ENCODE measurements at places on chromosomes 5 and 9.

DNA sequence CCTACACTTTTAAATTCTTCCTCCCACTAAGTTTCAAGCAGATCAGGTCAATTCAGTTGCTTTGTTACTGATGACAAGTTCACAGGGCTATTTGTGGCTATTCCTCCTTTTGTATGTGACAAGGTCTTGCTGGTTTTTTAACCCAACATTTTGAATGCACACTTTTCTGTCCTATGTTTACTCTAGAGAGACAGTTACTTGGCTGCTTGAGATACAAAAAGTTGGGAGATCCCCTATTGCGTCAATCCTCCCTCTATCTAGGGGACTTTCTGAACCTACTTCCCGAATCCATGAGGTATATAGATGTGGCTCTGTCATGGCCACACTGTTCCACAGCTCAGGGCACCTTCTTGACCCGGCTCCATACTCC is 386.7 kb downstream of the NTRK2 start:
- H3K4me1 ChIP-seq, result no peaks in the 10 kb centered on the region
- H3K4me3 ChIP-seq, result no peak overlapping the region
- peaks cover 2% of the 10 kb centered on the region for H3K27me3 ChIP-seq
- H3K27ac ChIP-seq, result no peak overlapping the region

DNA sequence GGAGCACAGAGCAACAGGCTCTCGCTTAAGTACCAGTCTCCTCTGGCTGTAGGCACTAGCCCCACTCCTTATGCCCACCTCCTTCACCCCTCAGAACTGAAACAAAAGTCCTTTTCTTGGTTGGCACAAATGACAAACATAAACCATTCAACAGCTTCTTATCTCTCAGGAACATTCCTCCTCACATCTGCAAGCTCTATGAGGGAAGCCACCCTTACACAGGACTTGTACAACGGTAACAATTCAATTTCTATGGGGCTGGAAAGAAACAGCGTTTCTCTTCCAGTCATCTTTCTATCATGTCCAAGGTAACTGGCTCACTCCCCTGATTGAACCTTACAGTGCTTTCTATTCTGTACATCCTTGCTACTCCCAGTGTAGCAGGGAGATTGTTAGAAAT is 74.1 kb downstream of the CSF2 start:
- no peak for DNase-seq
- no peak overlapping the region for H3K4me3 ChIP-seq
- H3K27me3 ChIP-seq, result no peaks in the 10 kb centered on the region

GRCh38 chr5:133779828-133780475 is 167.6 kb upstream of the FSTL4 start:
- no peaks in the 10 kb centered on the region for H3K27me3 ChIP-seq
- no peak overlapping the region for H3K27ac ChIP-seq
- no peak overlapping the region for H3K4me3 ChIP-seq
- DNase-seq, result no peak
- no peaks in the 10 kb centered on the region for H3K4me1 ChIP-seq

DNA sequence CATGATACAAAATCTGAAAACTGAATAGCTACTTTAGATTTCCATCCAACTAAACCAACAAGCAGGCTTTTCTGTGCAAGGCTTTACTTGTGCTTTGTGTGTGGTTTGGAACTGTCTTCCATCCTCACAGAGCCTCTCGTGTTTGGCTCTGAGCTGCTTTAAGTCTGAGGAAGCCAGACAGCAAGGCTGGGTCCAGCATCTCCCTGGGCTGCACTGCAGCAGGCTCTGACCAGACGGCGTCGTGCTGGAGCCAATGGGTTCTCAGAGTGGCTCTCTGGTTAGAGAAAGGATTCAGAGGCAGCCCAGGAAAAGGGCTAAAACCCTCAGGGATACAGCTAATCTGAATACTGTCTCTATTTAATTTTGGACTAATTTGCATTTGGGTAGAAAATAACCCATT is 207.9 kb upstream of the EFNA5 start:
- DNase-seq, result no peak
- H3K27me3 ChIP-seq, result no peaks in the 10 kb centered on the region
- H3K4me1 ChIP-seq, result no peaks in the 10 kb centered on the region
- H3K36me3 ChIP-seq, result peaks cover 3% of the 10 kb centered on the region

GRCh38 chr5:54553659-54554207 is 36.2 kb downstream of the SNX18 start:
- H3K27ac ChIP-seq, result no peak overlapping the region
- no peak overlapping the region for H3K4me3 ChIP-seq

DNA sequence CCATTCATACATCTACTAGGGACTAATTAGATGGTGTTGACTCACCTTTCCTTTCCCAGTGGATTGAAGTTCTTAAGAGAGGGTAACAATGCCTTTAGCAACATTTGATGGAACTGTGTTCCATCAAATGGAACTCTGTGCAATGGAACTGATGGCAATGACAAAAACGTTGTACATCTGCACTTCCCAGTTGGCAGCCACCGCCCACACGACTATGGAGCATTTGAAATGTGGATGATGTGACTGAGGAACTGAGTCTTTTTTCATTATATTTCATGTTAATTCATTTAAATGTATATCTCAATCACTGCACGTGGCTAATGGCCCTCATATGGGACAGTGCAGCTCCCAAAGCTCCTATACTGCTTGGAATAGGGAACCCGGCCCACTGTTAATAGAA is 39.0 kb upstream of the ICE1 start:
- H3K4me1 ChIP-seq, result no peaks in the 10 kb centered on the region
- H3K36me3 ChIP-seq, result no peaks in the 10 kb centered on the region
- H3K4me3 ChIP-seq, result no peak overlapping the region
- no peak for DNase-seq
- no peak overlapping the region for H3K27ac ChIP-seq

DNA sequence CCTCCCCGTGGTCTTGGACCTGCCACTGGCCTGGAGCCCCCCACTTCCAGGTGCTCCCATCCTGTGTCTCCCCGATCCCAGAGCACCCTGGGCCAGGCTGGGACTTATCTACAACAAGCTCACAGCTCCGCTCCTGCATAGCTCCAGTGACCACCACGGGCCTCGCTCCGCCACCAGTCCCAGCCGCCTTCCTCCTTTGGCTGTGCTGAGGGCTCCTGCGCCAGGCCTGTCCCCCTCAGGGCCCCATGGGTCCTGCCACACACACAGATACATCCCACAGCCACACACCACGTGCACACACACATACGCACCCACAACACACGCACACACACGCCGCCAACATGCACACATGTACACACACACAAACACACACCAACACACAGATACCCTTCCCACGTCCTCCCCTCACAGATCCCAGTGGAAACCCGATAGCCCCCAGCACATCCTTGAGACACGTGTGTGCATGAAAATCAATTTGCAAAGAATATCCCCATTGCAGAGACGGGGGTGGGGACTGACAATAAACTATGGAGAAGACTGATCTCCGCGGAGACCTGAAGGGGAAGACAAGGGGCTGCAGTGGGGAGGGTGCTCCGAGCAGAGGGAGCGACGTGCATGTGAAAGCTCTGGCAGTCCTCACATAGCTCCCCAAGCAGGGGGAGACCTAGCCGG is 18.5 kb upstream of the LAMC3 start:
- H3K4me1 ChIP-seq, result peaks cover 13% of the 10 kb centered on the region
- H3K27ac ChIP-seq, result no peak overlapping the region
- no peaks in the 10 kb centered on the region for H3K27me3 ChIP-seq
- no peaks in the 10 kb centered on the region for H3K36me3 ChIP-seq
- DNase-seq, result no peak
